ENCODE measurements at places on chromosomes 16 and 17. TPM values are rescaled to one million over a fixed set of nuclear protein-coding genes. Genes with fewer than 3 reads are reported as not detected.

DNA sequence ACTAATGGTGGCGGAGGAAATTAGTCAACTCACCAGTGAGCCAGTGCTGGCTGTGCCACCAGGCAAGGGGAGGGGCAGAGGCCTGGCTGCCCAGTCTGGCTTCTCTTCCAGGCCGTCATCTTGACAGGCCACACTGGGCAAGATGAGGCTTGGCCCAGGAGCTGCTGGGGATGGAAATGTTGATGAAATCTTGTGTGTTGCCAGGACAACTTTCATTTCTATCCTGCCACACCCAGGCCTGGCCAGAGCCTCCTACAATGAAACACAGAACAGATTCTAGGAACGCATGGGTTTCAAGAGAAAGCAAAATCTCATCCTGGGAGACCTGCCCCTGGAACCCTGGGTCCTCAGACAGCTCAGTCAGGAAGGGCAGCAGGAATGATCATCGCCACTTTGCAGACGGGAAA lies 9.3 kb downstream of the HEXIM2 start:
- DNase-seq, result peak; percentile 81

GRCh38 chr17:51640108-51640622 lies 379.8 kb downstream of the UTP18 start:
- no peak for DNase-seq

GRCh38 chr16:49674351-49674851 lies 181.5 kb downstream of the ZNF423 start:
- DNase-seq, result no peak

DNA sequence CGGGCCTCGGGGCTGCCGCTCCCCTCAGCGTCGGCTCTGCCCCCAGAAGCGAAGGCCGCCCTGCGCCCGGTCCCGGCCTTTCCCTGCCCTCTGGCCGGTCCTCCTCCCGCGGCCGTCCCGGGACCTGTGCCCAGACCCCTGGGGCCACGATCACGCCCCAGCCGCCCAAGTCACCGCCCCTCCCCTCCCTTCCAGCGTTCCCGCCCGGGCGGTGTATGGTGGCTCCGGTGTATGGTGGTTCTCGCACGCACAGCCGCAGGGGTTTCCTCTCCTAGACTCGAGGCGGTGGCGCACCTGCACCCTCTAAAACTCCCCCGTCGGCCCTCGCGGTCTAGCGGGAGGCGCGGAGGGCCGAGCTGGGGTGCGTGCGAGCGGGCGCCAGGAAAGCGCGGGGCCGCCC lies 10.0 kb downstream of the TIGD7 start:
- no peak for DNase-seq

DNA sequence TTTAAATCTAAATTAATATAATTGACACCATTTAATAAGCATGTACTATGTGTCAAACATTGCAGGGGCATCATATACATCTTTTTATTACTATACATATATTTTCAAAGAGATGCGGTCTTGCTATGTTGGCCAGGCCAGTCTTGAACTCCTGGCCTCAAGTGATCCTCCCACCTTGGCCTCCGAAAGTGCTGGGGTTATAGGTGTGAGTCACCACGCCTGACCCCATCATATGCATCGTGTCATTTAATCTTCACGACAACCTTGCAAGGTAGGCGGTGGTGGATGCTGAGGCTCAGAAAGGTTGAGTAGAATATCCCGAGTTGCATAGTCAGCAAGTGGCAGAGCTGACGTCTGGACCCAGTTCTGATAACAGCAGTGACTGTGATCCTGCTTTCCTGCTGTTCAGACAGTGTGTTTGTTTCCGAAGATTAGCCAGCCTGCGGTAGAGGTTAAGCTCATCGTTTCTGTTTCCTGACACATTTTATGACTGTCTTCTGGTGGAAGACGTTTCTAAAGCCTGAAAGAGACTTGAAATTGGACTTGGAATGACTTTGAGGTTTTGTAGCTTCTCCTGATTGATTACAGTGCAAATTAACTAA lies 316.6 kb downstream of the SNX29 start:
- DNase-seq, result no peak

DNA sequence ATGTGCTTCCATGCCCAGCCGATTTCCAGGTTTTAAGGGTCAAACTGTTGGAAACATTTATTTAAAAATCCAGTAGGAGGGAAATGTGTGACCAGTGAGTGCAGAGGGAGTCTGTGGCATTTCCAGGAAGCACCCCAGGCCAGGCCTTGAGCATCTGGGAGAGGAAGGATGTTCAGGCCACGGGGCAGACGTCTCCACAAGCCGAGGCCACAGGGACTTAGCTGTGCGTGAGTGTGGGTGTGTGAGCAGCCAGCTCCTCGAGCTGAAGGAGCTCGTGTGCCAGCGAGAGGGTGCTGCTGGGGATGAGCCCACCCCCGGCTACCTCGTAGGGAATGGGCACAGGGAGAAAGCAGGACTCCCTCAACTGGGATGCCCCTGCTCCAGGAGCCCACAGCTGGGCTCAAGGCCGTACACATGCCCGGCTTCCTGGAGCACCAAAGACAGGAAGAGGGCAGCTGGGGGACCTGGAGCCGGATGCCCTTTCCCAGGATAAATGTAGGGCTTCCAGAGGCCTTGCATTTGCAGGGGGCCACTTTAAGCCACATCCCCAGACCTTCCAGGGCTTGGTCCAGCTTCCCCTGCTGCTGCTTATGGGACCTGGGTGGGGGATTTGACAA lies 12.5 kb downstream of the NPTX1 start:
- DNase-seq, result no peak

DNA sequence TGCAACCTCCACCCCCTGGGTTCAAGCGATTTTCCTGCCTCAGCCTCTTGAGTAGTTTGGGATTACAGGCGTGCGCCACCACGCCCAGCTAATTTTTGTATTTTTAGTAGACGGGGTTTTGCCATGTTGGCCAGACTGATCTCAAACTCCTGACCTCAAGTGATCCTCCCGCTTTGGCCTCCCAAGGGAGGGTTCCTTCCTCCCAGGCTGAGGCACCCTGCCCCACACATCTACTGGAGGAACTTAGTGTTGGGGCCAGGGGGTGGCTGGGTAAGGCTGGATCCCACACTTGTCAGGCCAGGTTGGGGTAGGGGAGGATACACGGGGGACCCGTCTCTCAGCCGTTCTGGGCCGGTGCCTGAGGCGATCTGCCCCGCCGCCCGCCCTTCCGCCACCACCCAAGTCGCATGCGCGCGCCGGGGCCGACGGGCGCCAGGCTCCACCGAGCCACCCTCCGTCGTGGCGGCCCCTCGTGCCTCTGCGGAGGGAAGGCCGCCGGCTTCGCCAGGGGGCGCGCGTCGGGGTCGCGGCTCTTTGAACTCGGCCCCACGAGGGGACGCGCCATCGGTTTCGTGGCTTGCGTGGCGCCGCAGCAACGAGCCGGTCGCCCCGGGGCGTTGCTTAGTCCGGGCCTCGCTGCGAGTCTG lies 15.9 kb downstream of the GRB7 start:
- DNase-seq, result peak; percentile 73

GRCh38 chr17:57255182-57255775 lies 1.0 kb upstream of the MSI2 start:
- DNase-seq, result no peak

DNA sequence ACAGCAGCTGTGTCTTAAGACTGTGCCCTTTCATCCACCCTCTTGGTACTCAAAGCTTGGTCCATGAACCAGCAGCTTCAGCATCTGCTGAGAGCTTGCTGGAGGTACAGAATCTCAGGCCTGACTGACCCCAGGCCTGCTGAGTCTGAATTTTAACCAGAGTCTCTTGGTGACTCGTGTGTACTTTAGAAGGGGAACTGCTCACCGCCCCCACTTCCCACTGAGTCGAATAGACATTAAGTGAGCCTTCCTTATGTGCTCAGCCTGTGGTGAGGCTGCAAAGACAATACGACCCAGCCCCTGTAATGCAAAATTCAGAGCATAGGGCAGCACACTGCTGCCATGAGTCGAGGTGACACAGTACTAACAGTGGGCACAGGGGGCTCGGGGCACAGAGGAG lies 662.8 kb downstream of the WWOX start:
- no peak for DNase-seq

GRCh38 chr16:53103811-53104210 lies 49.0 kb downstream of the CHD9 start:
- DNase-seq, result no peak

ZCCHC14 gene
- total RNA-seq, result 14.4 TPM

CACNG5 gene
- not detected for total RNA-seq

TNS4 gene
- not detected for total RNA-seq

DOC2B gene
- 16.4 TPM for total RNA-seq

DPEP2 gene
- total RNA-seq, result 2.7 TPM

Measured in left cardiac atrium (tissue), 4 donors.